ENCODE measurements at places on chromosomes 2 and 18.
A peak's percentile ranks its signal among the peaks of the same experiment; 100 is the strongest.

DNA sequence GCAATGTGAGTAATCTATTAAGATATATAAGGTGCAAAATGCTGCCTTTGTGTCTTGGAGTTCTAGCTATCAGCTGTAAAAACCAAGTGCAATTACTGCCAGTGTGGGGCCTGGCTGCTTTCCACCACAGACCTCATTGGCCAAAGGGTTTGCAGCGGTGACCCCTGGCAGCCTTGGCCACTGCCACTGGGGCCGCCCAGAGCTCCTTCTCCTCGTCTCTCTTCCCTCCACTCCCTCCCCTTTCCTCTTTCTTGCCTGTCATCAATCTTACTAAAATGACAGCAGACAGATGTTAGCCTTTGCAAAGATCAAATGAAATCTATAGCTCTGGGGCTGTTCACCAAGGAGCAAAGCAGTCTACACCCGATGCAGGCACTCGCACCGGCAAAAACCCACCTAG is 986.3 kb downstream of the BCL11A start:
- no peak for DNase-seq

- no peak for DNase-seq
These were observed 8.5 kb downstream of the CIB4 start for GRCh38 chr2:26632624-26633185.

GRCh38 chr2:104375206-104375605 is 478.7 kb upstream of the POU3F3 start:
- DNase-seq: no peak

DNA sequence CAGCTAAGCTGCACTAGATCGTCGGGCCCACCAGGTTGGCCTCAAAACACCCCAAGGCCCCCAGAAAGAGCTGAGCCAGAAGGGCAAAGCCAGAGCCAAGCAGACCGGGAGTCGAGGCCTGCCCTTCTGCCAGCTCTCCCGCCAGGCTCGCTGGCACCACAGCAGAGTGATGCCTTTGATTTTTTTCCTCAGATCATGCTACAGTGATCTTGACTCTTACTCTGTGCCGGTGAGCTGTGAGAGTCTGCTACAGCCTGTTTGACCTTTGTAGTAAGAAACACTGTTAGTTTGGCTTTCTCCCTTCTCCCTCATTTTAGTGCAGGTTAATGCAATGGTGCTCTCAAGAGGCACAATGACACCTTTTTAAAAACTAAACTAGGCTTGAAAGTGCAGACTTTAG is 97.8 kb downstream of the ESCO1 start:
- DNase-seq: no peak

DNA sequence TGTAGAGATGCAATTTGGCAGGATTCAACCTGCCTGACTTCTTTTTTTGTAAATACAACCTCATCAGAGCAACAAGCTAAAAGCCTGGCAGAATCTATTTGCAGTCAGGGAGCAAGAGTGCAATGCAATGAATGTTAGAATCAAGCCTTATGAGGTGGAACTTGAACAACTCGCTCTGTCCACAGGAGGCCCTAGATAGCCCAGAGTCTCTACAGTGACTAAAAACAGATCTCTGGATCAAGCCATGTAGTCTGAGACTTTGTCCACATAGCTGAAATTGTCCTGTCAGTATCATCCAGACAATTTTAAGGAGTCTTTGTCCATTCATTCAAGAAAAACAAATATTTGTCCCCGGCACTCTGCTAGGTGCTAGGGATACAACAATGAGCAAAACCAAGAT is 32.0 kb upstream of the CDK5R2 start:
- DNase-seq: no peak

DNA sequence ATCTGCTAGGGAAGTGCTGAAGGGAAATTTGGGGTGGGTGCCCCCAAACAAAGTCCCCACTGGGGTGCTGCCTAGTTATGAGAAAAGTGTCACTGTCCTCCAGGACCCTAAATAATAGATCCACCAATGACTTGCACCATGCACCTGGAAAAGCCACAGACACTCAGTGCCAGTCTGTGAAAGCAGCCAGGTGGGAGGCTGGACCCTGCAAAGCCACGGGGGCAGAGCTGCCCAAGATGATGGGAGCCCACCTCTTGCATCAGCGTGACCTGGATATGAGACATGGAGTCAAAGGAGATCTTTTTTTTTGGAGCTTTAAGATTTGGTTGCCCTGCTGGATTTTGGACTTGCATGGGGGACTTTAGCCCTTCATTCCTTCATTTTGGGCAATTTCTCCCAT is 431.6 kb downstream of the ERBB4 start:
- no peak for DNase-seq

- no peak for DNase-seq
These were observed 653 bp downstream of the MRPS9 start for GRCh38 chr2:105038383-105039061.

GRCh38 chr2:191907091-191907490 is 60.2 kb upstream of the CAVIN2 start:
- DNase-seq: no peak

GRCh38 chr2:186130748-186131641 is 355.1 kb upstream of the ZC3H15 start:
- no peak for DNase-seq

DNA sequence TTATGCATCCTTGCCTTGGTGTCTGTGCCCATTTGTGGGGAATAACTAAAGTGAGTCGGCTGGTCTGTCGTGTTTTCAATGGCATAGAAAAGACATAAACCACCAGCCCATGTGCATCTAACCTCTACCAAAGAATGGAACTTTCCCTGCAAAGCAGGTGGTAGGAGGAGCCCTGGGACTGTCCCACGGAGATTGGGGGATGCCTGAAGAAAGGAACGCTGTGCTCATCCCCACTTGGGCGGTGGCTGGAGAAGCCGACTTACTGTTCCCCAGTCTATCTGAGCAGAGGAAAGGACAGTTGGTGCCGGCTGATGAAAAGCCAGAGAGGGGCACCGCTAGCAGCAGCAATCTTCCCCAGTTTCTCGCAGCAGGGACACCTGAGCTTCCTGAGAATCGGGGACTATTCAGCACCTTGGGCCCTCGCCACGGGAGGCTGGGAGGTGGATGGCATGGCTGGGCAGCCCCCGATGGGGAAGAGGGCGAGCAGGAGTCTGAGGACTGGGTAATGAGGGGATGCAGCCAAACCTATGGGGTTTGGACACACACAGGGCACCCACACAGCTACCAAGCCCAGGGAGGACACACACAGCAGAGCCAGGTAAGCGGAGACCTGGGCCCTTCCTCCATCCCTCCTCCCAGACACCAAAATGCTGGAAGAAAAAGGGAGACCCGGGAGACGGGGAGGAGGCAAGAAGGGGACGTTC is 53.7 kb upstream of the AGAP1 start:
- no peak for DNase-seq

- DNase-seq: no peak
These were observed 9.2 kb upstream of the D2HGDH start for GRCh38 chr2:241724975-241725870.

DNA sequence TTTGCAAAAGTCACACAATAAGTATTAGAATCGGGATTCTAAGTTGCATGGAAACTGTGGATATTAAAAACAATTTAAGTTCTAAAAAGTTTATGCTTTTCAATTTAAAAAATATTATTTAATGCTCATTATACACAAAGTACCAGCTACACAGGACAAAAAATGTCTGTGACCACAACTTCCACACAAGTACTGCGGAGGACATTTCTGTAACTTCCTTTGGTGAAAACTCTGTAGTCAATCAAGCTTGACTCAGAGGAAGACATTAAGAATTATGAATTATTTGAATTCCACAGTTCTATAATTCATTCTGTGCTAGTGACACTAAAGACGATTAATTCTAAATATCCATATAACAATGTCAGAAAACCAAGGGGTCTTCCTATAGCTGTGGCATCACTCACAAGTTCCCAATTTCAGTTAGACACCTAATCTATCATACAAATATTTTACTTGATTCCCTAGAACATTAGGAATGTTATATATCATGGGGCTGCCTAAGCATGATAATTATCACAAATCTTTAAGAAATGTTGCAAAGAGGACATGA is 120.5 kb downstream of the AFF3 start:
- peak; percentile 18 for DNase-seq

- no peak for DNase-seq
These were observed 109.5 kb downstream of the RTN4 start for GRCh38 chr2:54940723-54941122.

GRCh38 chr18:41745166-41746049 is 209.6 kb upstream of the PIK3C3 start:
- peak; percentile 29 for DNase-seq

DNA sequence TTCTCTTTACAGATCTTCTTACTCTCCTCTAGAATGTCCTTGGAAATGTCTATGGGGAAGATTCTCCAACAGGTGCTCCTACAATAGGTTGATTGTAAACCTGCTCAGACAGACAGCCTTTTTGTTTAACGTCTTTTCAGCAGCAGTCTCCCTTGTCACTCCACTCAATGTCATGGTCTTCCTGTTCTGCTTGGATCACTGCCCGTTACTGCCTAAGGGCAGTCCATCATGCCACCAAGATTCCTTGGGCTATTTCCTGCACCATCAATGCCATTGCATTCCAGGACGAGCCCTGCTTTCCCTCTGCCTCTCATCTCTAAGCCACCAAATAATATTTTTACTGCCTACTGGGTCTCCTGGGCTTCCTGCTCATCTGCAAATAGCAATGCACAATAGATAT is 97.4 kb upstream of the GALNT5 start:
- DNase-seq: no peak

- peak; percentile 83 for DNase-seq
These were observed 3.2 kb downstream of the SLC39A10 start for GRCh38 chr2:195659982-195660890.

DNA sequence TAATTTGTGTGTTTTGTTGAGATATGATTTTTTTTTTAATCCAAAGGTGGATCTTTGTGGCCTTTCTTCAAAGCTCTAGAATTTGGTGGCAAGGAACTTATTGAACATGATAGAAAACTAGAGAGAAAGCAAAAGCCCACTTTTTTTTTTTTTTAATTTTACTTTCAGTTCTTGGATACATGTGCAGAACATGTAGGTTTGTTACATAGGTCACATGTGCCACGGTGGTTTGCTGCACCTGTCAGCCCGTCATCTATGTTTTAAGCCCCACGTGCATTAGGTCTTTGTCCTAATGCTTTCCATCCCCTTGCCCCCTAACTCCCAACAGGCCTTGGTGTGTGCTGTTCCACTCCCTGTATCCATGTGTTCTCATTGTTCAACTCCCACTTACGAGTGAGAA is 135.9 kb downstream of the RHBDD1 start:
- no peak for DNase-seq
